Left renal cortex interstitium (tissue), 4 donors: ENCODE measurements at places on chromosomes 16 and 17.

DNA sequence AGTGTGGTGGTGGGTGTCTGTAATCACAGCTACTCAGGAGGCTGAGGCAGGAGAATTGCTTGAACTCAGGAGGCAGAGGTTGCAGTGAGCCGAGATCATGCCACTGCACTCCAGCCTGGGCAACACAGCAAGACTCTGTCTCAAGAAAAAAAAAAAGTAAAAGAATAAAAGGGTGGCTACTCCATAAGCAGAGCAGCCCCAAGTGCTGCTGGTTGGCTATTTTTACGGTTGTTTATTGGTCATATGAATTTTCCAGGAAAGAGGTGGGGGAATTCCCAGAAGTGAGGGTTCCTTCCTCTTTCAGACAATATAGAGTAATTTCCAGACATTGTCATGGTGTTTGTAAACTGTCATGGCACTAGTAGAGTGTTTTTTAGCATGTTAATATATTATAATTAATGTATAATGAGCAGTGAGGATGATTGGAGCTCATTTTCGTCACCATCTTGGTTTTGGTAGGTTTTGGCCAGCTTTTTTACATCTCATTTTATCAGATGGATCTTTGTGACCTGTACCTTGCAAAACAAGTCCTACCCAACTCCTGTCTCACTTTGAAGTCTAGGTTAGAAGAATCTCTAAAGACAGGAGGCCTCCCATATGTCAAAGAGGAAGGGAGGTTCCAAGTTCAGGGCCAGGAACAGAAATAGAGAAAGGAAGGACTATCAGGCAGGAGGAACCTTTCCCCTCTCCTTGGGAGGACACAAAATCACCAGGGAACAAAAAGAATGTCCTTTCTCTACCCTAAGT is 39.1 kb downstream of the HOXB1 start:
- no peak for DNase-seq

GRCh38 chr17:8940866-8941471 is 24.5 kb downstream of the PIK3R5 start:
- no peak for DNase-seq

DNA sequence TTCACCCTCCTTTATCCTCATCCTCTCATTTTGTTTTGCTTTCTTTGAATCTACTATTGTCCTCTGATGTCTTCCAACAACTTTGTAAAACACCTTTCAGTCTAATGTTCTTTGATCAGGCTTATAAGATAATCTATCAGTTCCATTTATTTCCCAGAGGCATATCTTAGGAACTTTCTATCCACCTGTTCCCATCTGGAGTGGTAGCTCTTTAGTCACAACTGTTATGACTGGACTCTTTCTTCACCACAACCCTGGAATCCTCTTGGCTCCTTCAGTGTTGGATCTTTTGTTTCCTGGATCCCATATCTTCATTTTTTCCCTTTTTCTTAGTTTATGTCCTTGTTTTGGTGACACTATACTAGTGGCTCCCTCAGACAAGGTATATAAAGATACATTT is 23.5 kb downstream of the RPS6KB1 start:
- no peak for DNase-seq

DNA sequence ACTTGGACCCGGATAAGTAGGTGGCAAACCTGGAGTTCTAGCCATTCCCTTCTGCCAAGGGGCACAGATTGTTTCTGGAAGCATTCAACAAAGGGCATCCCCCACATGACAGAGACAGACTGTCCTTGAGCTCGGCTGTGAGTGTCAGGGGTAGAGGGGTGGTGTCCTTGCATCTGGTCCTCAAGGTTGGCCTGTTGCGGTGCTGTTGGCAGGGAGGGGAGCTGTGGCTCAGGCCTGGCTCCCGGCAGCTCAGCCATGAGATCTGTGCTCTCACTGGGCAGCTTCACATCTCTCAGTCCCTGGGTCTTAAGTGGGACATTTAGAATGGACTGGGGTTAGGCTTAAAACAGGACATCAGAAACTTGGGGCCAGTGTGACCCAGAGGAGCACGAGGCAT is 20.4 kb downstream of the CCDC182 start:
- no peak for DNase-seq

DNA sequence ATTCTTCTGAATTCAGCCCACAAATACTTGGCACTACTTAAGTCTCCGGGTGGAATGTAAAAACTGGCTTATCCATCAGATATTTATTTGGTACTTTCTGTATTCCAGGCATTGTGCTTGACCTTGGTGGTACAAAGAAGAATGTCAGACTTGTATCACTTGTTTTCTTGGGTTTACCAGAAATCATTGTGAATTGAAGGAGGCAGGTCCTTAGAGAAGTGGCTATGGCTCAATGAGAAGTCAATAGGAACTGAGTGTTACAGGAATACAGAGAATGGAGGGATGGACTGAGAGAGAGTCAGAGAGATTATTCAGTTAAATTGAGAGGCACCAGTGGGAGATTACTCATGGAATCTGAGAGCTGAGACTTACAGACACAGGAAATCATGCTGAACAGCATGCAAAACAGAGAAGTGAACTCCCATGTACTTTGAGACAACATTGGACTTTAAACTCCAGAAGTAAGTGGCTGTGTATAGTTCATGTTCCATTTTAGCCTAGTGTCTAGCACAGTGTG is 704.1 kb downstream of the CDH11 start:
- DNase-seq, result no peak

DNA sequence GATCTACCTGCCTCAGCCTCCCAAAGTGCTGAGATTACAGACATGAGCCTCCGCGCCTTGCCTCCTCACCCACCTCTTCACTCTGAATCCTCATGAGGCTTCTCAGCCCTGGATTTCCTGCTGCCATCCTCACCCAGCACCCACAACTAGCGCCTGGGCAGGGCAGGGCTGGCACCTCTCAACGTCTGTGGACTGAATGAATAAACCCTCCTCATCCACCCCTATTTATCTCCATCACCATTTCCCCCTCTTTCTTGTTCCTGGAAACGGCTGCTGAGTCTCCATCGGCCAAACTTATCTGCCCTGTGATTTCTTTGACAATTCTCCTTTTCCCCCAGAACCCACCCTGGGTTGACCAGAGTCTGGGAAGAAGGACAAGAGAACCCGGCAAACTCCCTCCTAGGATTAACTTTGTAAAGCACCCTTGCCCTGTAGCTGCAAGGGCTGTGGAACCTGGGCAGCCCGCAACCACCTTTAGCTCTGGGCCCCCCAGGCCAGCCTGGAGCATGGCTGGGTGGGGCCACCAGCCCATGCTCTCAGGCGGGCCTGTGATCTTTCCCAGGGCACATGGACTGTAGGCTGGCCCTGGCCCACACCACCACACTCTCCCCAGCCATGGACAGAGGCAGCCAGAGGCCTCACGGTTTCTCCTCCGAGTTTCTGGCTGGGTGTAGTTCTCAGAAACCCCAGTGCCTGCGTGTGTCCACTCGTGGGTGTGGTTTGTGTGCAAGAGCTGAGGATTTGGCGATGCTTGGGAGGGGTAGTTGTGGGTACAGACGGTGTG is 2.4 kb downstream of the SPN start:
- DNase-seq, result no peak

- DNase-seq, result no peak
Observed at GRCh38 chr17:42563543-42563942, 1.6 kb downstream of the COASY start.

DNA sequence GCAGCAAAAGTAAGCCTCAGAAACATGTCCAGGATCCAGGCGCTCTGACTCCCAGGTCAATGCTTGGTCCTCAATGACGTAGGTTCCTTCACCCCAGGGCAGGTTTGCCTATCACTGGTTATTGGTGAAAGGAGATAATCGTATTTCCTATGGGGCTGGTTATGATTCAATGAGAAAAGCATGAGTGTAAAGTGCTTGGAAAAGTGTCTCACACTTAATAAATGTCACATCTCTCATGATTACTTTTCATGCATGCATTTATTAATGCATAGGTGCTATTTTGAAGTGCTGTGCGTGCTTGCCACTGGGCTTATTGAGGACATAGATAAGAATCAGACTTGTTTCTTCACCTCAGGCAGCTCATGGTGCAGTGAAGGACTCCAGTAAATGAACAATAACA is 10.4 kb upstream of the CDH13 start:
- DNase-seq, result no peak

DNA sequence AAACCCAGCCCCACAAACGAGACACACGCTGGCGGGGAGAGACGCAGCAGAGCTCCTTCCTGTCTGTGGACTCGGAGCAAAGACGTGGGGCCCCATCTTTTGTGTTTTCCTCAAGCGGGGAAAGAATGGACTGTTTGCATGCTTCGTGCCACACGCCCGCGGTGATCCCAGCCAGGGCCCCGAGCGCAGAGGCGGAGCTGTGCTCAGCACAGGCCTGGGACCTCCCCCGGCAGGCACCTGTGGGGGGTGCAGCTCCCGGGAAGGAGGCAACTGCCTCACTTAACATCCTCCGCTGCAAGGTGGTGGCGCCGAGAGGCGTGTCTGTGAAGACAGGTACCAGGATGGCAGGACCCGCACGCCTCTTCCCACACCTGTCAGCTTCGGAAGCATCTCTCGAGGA is 19.1 kb downstream of the TRARG1 start:
- no peak for DNase-seq

- DNase-seq, result peak; percentile 44
Observed at GRCh38 chr17:59154292-59154720, 680 bp downstream of the SKA2 start.

DNA sequence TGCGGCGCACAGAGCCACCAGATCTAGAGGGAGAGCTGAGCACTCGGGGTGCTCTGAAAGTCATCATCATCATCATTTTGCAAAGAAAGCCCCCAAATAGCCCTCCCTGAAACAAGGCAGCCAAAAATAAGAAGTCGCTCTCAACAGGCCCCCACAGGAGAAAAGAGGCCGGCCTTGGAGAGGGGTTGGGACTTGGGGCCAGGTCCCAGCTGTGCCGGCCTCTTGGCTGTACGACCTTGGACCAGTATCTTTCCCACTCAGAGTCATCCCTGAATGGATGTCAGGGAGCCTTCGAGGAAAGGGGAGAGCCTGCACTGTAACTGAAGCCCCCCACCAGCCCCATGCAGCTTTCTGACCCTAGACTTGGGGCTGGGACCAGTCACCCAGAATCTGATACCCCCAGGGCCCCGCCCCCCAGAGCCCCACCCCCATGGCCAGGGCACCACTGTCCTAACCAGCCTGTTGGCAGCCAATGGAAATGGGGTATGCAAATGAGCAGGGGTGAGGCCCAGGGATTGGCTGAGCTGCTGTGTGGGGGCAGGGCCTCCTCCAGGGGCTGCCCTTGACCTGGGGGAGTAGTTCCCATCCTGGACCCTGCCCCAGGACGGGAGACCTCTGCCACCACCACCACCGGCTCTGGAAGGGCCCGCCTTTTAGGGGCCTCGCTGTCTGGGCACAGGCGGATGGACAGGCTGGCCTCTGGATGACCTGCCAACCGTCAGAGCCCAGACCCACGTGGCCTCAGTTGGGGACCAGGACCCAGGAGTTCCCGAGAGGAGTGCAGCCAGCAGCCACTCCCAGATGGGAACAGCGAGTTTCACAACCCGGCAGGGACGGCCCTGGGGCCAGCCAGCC is 15.4 kb downstream of the ZFPM1 start:
- no peak for DNase-seq

- no peak for DNase-seq
Observed at GRCh38 chr16:83762141-83762991, 45.4 kb upstream of the HSBP1 start.

DNA sequence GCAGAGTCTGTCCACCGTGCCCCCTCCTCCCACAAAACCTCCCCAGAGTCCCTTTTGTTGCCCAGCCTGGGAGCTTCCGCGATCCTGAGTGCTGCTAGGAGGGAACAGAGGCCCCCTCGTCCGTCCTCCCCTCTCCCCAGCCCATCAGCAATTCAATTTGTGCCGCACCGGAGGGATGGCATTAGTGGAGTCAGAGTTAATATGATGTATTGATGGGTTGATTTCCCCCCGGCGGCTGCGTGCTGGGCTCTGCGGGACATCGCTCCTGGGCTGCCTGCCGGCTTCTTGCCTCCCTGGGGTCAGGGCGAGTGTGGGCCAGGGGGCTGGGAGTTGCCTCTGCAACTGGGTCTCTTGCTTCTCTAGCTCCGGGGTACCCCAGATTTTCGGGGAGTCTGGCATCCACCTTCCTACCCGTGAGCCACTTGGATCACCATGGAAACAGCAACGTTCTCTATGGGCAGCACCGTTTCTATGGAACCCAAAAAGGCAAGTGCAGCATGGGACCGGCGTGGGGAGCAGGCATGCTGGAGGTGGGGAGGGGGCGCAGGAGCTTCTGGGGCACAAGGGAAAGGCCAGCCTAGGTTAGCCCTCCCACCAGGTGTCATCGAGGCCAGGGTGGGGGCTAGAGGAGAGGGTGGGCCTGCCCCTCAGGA is 42.9 kb downstream of the BAHCC1 start:
- DNase-seq, result no peak
